Hematopoietic multipotent progenitor cell treated with erythropoietin and hydrocortisone succinate and interleukin-3 and kit ligand, for 15 days (in vitro differentiated cells): ENCODE measurements at places on chromosomes 7 and 10.

- no peak for DNase-seq
Measured at GRCh38 chr7:132402751-132403245, 173.5 kb downstream of the PLXNA4 start.

DNA sequence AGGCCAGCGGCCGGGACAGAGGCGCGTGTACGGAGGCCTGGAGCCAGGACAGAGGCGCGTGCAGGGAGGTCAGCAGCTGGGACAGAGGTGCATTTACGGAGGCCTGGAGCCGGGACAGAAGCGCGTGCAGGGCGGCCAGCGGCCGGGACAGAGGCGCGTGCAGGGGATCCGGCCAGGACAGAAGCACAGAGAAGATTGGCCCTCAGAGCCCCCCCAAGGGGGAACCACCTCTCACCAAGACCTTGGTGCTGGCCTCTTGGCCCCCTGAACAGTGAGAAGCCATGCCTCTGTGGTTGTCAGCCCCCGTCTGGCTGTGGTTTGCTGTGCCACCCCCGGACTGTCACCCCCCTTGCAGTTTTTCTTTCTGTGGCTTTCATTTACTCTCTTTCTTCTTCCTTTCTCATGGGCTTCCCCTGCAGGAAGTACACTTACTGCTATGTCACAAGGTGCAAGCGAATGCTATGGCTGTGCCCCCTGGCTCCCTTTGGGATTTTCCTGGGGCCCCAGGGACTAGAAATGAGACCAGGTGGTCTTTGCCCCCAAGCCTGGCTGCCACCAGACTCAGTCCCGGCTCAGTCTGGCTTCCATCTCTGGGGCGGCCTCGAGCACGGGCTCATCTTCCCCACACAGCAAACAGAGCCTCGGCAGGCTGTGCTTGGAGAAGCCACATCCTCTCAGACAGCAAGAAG, 41.1 kb downstream of the INSIG1 start:
- no peak for DNase-seq

GRCh38 chr7:35714862-35715261, 19.9 kb upstream of the HERPUD2 start:
- DNase-seq, result no peak

DNA sequence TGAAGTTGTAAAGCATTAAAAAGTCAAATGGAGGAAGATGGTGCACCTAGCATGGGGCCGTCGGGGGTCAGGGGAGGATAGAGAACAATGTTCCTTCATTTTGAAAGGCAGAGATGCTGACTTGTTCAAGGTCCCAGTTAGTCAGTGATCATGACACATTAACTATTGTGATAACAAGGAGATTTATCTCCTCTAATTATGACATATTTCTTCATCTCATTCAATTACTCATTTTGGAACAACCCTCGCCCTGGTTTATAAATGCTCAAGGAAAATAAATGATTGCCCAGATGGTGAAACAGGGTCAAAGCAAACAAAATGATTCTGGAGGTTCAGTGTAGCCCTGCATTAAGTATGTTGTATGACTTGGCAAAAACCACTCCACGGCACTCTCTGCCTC, 106.2 kb downstream of the ITIH5 start:
- no peak for DNase-seq

DNA sequence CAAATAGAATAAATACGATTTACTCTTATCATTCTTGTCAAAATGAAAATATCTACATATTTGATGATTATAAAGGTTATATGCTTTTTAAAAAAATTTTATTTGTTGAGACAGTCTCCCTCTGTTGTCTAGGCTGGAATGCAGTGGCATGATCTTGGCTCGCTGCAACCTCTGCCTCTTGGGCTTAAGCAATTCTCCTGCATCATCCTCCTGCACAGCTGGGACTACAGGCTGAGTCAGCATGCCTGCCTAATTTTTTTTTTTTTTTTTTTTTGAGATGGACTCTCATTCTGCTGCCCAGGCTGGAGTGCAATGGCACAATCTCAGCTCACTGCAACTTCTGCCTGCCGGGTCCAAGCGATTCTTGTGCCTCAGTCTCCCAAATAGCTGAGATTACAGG, 48.9 kb downstream of the PUS7 start:
- no peak for DNase-seq

DNA sequence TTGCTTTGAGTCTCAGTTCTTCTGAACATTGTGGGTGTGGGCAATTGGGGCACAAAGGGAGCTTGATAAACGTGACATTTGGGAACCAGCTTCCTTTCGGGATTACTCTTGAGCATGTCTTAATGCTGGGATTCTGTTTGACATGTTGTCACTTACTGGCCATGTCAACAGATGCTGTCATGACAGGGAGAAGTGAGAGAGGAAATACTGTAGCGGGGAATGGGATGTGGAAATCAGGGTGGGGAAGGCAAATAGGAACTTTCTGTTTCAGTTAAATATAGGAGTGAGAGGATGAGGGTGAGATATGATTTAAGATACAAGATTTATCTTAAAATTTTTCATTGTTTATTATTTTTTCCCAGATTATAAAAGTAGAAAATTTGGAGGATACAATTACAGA, 83.9 kb downstream of the SEC23IP start:
- DNase-seq, result no peak

- no peak for DNase-seq
Measured at GRCh38 chr10:90732581-90732980, 125.3 kb downstream of the HTR7 start.

GRCh38 chr10:125407000-125407502, 246.7 kb upstream of the CTBP2 start:
- no peak for DNase-seq

- no peak for DNase-seq
Measured at GRCh38 chr7:138169441-138169851, 93.2 kb downstream of the AKR1D1 start.

GRCh38 chr7:18166002-18166401, 138.4 kb upstream of the PRPS1L1 start:
- DNase-seq, result no peak

GRCh38 chr10:124321433-124322089, 97.2 kb downstream of the OAT start:
- DNase-seq, result no peak

- no peak for DNase-seq
Measured at GRCh38 chr10:113020475-113020753, 70.4 kb downstream of the TCF7L2 start.

GRCh38 chr10:42650374-42650773, 12.0 kb upstream of the ZNF33B start:
- no peak for DNase-seq

DNA sequence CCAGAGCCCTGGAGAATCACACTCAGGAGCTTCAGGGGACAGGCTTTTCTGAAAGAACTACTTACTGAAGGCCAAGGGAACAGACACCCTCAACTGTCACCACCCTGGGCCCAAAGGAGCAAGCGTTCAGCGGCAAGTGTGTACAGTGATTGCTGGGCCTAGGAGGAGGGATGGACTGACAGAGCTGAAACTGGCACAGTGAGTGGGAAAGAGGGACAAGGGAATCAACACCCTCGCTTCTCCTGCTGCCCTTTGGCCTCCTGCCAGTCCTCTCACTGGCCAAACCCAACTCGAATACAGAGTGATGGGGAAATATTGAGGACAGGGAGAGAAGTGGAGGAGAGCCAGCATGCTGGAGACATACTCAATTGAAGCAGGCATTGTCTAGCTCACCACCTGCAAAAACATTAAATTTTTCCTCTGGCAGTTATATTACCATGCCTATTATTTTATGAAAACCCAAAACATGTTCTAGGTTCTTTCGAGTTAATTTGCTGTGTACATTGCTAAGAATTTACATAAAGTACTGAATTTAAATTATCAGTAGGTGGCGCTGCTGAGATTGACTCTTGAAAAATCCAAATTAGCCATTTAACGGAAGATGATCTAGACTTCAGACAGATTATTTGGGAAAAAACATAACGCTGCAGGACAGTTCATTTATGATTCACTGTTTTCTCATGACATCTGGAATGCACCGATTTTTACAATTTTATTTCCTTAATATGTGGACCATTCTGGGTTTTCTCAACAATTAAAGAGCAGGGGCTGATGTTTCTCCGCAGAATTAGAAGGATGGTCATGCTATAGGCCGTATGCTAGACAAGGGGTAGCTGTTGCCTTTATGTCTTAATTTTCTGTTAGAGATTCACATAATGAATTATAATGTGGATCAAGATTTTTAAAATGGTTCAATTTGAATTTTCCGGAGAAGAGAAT, 14.7 kb upstream of the TMEM236 start:
- peak; percentile 75 for DNase-seq

DNA sequence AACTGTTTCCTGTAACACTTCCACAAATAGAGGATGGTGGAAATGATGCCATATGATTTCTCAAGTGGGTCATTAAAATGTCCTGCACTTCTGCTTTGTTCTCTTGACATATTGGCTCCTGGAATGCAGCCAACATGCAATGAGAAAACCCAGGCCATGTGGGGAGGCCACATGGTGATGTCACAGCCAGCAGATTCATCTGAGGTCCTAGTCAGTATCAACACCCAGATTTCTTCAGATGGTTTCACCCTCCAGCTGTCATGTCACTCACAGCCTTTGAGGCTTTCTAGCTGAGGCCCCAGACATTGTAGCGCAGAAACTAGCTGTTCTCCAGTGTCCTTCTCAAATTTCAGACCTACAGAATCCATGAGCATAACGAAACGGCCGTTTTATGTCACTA, 102.3 kb upstream of the NUPR2 start:
- no peak for DNase-seq

- no peak for DNase-seq
Measured at GRCh38 chr7:7427363-7427762, 108.3 kb downstream of the COL28A1 start.

- DNase-seq, result no peak
Measured at GRCh38 chr10:15072358-15072757, 16.2 kb downstream of the ACBD7 start.

DNA sequence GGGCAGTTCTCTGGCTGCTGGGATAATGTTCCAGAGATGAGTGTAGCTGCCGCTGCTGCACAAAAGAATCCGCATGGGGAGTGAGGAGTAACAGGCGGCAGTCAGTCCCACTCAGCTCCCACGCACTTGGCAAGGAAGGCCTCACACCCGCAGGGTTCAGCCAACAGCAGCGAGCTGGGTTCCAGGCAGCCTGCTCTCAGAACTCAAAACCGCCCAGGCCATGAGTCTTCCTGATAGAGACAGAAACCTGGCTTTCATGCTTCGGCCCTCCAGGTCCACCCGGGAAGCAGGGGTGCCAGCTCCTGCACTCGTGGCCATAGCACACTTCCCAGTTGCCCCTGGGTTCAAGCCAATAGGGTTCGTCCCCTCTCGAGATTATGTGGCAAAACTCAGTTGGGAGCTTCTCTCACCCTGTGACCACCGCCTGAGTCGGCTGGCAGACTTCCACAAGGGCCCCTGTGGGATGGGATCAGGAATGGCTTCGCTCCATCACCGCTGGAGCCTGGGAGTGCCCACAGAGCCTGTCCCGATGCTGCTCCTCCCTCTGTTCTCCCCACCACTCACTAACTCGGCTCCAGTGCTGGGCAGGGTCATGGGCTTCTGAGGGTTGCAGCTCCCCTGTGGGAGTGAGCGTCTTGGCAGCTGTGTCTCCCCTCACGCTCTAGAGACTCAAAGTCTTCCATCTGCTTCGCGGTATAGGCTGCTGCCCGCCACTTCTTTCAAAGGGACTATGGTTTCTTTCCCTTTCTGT, 20.6 kb downstream of the CLRN3 start:
- no peak for DNase-seq

GRCh38 chr10:13000431-13000830, 1.1 kb downstream of the CCDC3 start:
- no peak for DNase-seq

DNA sequence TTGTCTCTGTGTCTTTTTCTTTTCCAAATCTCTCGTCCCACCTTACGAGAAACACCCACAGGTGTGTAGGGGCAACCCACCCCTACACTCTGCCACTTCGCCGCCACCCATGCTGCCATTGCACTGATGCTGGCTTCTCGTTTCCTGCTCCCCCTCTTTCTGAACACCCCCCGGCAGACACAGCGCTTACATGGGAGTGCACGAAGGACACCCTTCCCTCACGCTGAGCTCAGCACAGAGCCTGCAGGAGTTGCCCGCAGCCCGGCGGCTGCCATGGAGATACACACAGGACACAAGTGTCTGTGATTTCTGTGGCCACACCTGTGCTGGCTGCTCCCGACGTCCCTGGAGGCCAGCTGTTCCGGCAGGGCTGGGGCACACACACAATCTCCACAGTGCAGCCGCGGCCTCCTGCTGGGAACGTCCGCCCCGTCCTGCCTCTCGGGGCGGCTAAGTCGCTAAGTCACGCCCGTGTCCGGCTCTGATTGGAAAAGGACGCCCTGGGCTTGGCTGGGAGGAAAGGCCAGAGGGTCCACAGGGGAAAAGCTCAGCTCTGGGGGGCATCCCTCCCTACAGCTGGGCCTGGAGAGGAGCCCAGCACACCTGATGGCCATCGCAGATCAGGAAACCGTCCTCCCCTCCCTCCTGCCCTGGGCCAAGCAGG, 349.8 kb downstream of the PTPRN2 start:
- DNase-seq, result no peak

- no peak for DNase-seq
Measured at GRCh38 chr7:34758111-34758601, 100.1 kb downstream of the NPSR1 start.

- DNase-seq, result no peak
Measured at GRCh38 chr10:77253147-77253545, 384.5 kb downstream of the KCNMA1 start.

GRCh38 chr7:108140671-108141070, 10.5 kb upstream of the LAMB4 start:
- DNase-seq, result no peak
